WTC11 (cell line): ENCODE measurements at places on chromosomes 7 and 10.

- no peak for DNase-seq
Observed at GRCh38 chr10:105797234-105797890, 1156.3 kb downstream of the SORCS3 start.

DNA sequence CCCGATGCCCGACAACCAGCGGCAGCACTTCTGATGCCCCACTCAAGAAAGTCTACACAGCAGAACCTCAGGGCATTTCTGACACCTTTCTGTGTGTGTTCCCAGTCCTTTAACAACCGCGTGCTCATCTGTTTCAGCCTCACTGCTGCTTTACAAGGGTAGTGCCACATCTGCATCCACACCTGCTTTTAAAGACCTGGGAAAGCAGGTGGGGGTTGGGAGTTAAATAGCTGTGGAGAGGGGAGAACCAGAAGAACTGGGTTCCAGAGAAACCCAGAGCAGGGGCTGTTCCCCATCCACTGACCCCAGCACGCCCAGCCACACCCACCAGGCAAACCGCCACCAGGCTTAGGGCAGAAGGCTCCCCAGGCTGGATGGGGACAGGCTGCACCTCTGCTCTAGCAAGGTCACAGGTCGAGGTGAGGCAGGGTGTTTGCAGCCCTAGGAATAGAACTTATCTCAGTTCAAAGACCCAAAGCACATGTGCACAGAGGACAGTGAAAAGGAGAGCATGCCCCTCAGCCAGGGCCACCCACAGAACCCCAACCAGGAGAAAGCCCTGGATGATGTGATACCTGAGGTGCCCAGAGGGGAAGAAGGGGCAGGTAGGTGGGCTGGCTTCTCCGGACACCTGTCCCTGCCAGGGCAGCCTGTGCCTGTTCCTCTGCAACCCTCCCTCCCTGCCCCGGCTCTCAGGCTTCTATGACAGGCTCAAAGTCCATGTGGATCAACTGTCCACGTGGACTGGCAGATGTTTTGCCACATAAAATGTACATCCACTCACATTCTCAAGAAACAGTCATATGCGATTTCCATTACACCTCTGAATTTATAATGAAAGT lies 51.3 kb downstream of the COBL start:
- DNase-seq, result no peak

DNA sequence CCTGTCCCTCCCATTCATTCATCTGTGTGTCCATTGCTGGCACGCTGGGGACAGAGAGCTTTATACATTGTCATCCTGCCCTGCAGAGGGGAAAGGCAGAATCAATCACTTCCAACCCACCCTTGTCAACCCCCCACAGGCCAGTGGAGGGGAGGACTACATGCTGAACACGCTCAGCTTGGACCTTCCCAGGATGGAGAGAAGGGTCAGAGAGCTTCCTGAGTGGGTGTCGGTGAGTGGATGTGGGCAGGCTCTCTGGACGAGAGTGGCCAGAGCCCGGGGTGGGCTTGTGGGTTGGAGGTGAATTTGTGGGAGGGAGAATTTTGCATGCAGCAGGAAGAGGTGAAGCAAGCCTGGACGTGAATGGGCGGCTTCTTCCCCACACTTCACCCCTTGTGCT lies 93.9 kb downstream of the DNAJB6 start:
- no peak for DNase-seq

GRCh38 chr7:96284835-96285234 lies 37.1 kb downstream of the SLC25A13 start:
- DNase-seq, result no peak

DNA sequence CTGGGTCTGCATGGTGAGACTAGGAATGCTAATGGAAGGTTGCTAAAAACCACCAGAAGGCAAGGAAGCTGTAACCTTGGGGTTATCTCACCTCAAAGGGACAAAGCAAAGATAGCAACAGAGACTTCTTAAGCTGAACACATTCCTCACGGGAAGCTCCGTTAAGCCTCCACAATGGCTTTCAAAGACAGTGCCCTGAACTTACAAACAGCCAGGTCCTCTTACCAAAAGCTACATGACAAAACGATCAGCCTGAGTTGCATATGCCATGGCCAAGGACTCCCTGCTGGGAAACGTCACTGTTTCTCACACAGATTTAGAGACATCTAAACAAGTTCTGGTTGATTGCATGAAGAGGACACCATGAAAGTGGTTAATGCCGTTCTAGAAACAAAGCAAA lies 52.7 kb downstream of the HTR5A start:
- no peak for DNase-seq

DNA sequence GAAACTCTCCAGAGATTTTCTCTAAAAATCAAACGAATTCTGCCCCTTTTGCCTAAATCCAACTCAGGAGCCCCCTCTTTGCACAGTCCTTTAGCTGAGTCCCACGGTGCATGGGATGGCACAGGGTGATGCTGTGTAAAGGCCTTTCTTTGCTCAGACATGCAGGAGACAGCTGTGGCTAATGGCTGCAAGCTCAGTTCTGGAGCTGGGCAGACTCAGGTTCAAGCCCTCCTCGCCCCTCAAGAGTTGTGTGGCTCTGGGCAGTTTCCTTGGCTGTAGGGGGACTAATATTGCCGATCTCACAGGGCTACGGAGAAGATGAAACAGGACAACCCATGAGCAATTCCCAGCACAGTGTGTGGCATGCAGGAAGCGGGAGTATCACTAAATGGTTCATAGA lies 42.6 kb downstream of the CLEC2L start:
- no peak for DNase-seq

- DNase-seq, result peak; percentile 4
Observed at GRCh38 chr10:129725011-129725410, 239.1 kb downstream of the EBF3 start.

GRCh38 chr10:123245264-123245663 lies 91.1 kb downstream of the BUB3 start:
- DNase-seq, result no peak

GRCh38 chr10:70880077-70880534 lies 8.3 kb downstream of the PCBD1 start:
- peak; percentile 72 for DNase-seq

DNA sequence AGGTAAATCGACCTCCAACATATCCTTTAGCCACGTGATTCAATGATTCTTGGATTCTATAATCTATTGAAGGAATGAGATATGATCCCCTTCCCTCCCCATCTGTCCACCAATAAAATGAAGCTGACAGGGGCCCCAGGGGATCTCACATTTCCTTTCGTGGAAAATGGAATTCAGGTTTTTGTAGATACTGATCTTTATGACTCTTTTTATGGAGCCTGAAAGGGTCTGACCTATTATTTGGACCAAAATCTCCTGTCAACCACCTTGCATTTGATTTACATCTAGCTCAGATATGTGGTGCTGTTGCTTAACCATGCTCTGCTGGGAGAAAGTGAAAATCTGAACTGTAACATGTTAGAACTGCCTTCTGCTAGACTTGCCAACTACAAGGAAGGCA lies 234.0 kb upstream of the CXCL12 start:
- no peak for DNase-seq

- DNase-seq, result no peak
Observed at GRCh38 chr7:153454306-153454705, 597.9 kb upstream of the DPP6 start.

DNA sequence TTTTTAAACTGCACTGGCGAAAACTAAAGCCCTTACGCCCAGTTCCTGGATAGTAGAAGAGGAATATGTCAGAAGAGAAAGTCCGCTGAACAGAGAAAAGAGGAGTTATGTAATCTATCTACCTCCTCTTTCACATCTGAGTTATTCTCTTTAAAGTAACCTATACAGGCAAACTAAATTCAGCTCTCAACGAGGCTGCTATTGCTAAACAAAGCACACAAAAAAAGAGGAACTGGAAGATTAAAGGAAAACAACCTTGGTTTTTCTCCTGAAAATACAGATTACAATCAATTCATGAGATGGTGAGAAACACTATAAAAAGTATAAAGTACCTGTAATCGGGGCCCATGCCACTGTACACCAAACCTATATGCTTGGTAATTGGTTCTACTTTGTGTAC lies 5.8 kb downstream of the PSMA2 start:
- DNase-seq, result no peak

- no peak for DNase-seq
Observed at GRCh38 chr7:36900988-36901710, 176.9 kb upstream of the AOAH start.

DNA sequence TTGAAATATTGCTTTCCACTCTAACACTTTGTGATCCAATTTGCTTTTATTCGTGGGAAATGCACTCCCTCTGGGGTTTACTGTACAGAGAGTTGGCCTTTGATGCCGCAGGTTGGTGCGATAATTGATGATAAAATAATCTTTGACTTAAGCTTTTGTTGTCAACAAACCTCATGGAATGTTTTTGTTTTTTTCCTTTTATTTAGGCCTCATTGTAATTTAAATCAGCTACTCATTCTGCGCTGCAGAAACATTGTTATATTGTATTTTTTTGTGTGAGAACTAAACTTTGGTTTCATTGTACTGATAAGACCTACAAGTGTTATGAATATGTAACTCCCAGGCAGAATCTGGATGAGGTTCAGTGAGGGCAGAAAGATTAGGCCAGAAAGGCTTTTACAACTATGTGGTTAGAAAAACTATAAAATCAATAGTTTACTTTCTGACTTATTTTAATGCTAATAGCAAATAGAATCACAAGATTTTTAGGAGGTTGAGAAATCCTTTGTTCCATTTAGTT lies 76.8 kb upstream of the POM121L12 start:
- DNase-seq, result no peak

DNA sequence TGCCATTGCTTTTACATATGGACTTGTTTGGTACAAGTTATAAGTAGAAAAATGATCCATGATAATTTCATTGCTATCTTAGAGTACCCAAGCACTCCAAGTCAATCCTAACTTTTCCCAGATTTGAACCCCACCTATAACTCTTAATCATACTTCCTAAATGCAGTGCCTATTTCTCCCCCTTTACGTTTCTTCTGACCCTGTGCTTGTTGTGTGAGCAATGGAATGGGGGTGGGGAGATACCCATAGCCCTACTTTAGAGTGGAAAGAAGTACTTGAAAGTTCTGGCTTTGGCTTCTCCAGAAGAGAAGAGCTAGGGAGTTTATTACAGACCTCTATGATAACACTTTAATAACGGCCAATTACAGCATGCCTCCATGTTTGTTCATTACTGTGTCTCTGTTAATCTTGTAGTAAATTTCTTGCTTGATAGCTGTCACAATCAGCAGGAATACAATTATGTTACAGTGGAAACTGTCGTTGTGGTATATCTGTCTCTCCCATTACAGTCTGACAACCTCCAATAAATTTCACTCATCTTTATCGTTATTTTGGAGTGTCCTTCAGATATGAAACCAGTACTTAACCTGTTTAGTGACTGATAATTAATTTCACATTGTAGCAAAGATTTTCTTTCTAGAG lies 34.0 kb downstream of the CNPY1 start:
- DNase-seq, result no peak

- no peak for DNase-seq
Observed at GRCh38 chr7:67022511-67022910, 25.9 kb downstream of the TYW1 start.

GRCh38 chr10:85612378-85612775 lies 754.2 kb downstream of the GRID1 start:
- no peak for DNase-seq

GRCh38 chr10:36173364-36173763 lies 531.3 kb upstream of the FZD8 start:
- no peak for DNase-seq

- DNase-seq, result no peak
Observed at GRCh38 chr10:52631648-52632047, 140.9 kb downstream of the MBL2 start.

GRCh38 chr7:3154881-3155494 lies 111.3 kb upstream of the CARD11 start:
- peak; percentile 31 for DNase-seq

DNA sequence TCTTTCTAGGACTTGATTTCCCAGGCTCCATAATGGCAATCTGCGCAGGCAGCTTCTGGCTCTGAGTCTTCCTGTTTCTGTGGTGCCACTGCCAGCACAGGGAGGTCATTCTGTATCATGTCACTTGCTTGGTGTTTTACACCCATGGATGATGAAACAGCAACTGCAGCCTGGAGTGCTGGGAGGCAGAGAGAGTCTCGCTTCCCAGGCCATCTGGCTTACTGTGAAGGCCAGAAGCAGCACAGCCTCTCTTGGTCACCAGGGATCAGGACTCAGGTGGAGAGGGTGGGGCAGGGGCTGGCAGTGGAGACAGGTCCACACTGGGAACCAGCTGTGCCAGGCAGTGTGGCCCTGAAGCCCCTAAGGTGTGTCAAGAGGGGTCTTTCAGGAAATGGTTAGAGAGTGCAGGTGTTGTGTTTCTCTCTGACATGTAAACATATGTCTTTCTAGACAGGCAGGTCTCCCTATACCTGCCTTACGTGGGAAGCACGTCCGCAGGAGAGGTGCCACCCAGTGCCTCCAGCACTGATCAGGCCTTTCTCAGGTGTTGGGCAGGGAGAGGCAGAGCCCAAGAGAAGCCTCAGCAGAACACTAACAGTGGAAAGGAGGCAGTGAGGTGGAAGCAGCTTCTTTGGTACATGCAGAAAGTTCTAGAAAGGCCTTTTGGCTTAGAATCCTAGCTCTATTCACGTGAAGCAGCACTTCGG lies 71.4 kb downstream of the INSIG1 start:
- DNase-seq, result no peak

DNA sequence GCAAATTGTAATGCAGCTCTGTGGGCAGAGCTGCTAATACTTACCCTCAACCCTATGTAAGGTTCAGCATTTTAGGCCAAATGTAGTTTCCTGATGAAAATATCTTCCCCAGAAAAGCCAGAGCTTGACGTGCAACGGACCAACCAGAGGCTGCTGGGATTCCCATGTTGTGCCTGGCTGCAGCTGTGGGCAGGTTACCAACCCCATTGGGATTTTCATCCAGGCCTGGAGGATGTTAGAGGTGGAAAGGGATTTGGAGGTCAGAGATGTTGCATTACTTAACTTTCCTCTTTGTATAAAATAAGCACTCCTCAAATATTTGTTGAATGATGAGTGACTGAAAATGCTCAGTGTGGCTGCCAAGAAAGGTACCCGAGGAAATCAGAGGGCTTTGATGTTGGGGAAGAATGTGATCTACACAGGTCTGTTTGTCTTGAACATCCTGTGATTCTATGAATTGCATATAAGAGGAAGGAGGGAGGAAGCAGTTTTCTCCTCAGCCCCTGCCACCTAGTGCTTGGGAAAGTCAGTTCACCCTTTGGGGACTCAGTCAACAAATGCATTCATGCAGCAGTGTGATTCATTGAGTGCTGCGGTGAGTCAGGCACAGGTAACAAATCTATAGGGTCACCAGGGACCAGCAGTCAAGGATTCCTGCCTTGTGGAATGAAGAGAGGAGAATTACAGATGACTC lies 487.2 kb downstream of the RPS24 start:
- peak; percentile 26 for DNase-seq

- no peak for DNase-seq
Observed at GRCh38 chr10:86349940-86350630, 16.5 kb downstream of the GRID1 start.

DNA sequence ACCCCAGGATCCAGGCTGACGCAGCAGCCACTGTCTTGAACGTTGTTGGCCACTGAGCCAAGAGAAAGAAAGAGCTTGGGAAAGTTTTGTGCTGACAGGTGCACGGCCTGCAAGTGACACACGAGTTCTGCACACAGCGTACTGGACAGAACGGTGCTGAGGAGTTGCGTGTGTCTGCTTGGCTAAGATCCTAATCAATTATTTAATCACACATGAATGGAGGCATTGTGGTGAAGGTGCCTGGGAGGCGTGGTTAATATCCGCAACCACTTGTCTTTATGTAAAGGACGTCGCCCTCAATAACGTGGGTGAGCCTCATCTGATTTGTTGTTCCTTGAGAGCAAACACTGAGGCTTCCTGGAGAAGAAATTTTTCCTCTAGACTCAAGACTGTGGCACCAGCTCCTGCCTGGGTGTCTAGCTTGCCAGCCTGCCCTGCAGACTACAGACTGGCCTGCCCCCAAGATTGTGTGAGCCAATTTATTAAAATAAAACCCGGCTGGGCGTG lies 16.6 kb upstream of the GNA12 start:
- DNase-seq, result no peak

GRCh38 chr7:48742079-48742798 lies 182.1 kb upstream of the CDC14C start:
- no peak for DNase-seq
